Left lung (tissue), 14 donors: ENCODE measurements at places on chromosomes 12 and 14. TPM values are rescaled to one million over a fixed set of nuclear protein-coding genes. Genes with fewer than 3 reads are reported as not detected.

DNA sequence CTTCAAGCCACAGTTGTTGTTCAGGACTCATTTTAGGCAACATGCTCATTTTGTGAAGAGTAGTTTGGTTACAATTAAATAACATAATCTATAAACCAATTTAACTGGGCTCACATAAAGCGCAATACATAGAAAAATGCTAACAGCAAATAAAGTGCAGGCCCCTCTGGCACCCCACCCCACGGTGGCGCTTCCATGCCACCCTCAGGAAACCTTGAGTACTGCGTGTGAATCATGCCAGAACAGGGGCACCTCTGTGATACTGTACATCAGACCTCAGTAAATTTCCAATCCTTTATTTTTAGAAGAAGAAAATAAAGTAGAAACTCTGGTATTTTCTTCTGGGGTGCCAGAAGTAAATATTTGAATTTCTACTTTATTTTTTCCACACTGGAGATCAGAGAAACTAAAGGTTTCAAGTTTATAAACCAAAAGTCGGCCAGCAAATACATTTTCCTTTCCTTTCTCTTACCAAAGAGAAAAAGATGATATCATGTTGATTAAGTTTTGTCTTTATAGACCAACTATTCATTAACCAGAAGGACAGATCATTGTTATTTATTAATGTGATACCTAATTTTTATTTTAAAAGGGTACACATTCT lies 316.8 kb downstream of the PAWR start:
- DNase-seq = peak; percentile 17

DNA sequence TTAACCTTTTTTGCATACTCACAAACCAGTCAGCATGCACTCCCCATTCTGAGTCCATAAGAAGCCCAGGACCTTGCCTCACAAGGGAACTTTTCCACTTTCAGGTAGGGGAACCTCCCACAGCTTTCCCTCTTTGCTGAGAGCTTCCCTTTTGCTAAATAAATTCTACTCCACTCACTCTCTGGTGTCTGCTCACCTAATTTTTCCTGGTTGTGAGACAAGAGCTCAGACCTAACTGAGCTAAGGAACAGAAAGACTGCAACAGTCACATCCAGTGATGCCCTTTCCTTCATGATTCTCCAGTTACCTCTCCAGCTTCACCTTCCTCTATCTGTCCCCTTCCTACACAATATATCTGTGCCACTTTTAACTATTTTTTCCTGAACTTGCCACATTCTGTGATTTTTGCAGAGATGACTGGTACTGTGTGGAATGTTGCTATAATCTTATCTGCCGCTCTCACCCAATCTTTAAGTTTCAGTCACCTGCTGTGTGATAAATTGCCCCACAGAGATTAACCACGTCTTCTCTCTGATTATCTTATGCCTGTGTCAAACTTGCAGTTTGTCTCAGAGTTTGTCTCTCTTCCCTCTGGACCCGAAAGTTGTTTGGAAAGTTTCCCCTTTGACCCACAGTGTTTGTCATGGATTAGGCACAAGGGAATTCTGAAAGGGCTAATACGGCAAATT lies 737.1 kb upstream of the FLRT2 start:
- no peak for DNase-seq

GRCh38 chr14:22105006-22105623 lies 431.5 kb upstream of the OR4E1 start:
- DNase-seq = no peak

- no peak for DNase-seq
These were observed 18.6 kb downstream of the GSC start for GRCh38 chr14:94751321-94751720.

- DNase-seq = no peak
These were observed 964.1 kb downstream of the TMEM121 start for GRCh38 chr14:106490442-106490841.

GRCh38 chr14:94649543-94650443 lies 37.6 kb downstream of the SERPINA3 start:
- no peak for DNase-seq

DNA sequence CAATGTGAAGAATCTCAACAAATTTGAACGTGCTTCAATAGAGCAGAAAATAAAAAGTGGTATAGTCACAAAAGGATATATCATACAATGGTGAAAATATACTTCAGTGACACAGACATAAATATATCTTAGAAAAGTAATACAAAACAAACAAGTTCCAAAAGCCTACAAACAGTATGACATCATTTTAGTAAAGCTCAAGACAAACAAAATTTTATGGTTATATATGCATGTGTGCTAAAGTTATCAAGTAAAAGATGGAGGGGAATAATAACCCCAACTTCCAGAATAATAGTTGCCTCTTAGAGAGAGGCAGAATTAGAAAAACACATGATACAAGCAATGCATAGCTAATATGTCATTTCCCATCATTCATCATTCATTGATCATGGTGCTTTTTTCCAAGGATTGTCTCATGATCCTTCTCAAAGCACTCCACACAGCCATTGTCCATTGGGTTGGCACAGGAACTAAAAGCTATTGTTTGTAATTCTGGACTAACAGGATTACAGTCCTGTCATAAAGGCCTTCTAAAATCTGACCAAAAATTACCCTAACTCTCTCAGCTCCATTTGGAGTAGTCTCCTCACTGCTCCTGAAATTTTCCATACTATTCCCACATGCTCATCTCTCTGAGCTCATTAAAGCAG lies 59.5 kb downstream of the IFNG-AS1 start:
- no peak for DNase-seq

- DNase-seq = no peak
These were observed 31.8 kb upstream of the MIS18BP1 start for GRCh38 chr14:45284802-45285201.

AP1G2 gene
- total RNA-seq = 121 TPM

EPYC gene
- not detected for total RNA-seq
